ENCODE measurements at places on chromosomes 7 and 10. TPM values are rescaled to one million over a fixed set of nuclear protein-coding genes. Genes with fewer than 3 reads are reported as not detected.

DNA sequence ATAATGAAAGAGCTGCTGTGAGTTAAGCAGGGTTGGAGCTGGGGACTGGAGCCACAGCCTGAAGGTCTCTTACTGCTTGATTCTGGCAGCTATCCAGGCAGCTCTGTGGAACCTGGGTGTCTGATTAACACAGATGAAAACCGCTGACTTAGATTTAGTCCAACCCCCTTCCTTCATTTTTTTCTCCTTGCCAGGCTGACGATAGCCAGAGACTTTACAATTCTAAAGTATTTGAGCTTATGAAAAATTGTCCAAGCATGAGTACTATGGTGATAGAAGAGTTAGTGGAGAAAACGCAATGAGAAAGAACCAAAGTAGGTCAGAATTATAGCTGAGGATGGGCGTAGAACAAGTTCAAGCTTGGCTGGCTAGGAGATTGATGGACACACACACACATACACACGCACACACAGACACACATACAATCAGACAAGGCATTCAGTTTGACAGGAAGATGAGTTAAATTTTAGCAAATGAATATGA is 13.5 kb upstream of the GPR85 start:
- DNase-seq: no peak

DNA sequence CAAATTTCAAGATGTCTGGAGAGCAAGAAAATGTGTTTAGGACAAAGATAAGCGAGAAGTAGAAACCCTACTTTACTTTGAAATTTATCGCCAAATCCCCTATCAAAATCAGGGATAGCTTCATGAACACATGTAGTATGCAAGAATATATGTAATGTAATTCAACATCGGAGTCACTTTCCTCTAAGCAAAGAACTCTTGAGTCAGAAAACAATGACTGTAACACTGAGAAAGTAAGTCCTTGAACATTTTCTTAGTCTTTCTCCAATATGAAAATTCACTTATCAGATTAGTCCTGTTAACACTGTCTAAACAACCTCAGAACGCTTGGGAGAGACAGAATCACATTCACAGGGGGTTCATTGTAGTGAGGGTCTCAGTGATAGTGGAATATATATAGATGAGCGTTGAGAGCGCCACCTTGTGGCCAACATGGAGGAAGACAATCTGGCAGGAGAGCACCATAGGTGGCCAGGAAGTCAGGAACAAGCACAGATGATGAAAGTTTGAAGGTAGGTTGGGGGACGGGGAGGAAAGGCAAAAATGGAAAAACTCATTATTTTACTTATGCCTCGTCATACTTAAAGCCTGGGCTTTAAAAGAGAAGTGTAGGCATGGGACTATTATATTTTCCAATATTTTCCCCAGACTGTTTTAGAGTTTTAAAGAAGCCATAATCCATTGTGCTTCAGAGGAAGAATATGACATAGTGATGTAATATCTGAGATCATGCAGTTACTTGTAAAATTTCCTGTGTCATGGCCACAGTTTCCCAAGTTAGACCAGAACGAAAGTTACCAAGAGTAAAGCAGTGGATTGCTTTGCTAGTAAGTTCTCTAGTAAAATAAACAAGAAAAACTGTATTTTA is 115.5 kb upstream of the GNAI1 start:
- no peak for DNase-seq

DNA sequence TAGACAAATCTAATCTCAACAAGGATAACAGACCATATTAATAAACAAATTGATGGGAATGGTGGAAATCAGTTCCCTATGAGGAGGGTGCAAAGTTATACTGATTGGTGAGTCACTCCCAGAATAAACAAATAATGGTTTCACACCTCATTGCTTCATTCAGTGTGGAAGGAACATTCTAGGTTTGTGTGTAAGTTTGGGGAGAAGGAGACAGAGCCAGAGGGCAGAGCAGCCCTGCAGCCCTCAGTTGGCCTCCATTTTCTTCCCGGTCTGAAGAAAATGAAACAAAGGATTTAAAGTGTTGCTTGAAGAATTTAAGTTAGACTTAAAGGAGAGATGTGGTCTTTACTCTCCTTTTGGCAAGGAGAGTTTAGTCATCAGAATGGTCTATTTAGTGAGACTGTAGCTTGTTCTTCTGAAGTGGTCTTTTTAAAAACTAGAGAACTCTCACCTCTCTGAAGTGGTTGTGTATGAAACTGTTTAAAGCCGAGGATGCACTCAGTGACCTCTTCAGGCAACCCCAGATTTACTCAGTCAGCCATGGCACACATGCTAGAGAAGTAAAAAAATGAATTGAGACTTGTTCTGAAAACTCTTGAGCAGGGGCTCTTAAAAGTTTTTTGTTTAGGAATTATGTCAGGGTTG is 27.2 kb downstream of the IKZF1 start:
- no peak for DNase-seq

- DNase-seq: no peak
Measured at GRCh38 chr7:116277070-116277469, 66.7 kb downstream of the TES start.

DNA sequence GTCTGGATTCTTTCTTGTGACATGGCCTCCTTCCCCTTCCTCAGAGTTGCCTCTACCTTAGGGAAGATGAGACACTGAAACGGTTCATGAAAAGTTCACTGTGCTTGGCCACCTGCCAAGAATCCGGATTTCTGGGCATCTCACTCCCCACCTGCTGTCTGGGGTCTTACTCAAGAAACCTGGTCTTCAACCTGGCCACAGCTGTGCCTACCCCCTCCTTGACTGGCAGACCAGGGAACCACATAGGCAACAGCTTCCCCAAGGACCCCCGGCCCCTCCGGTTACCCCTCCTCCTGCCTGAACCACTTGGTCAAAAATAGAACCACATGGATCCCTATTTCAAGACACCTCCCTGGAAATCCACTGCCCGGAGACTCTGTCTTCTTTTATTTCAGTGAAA is 58.7 kb upstream of the NANOS1 start:
- DNase-seq: no peak

DNA sequence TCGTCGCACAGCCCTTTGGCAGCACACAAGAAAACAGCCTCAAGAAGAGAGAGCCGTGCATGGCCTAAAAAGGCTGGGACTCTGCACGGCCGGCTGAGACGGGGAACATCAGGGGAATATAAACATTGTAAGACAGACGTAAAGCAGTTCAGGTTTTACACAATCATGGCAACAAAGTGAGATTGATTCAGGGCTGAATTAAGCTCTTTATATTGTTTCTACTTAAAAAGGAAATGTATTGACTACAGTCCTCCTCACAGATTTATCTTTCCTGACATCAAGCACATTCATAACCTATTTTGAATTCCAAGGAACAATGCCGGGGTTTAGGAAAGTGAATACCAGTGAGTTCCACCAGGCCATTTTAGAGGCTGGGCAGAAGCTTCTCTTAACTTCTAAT is 25.2 kb downstream of the SORBS1 start:
- no peak for DNase-seq

EPO gene
- total RNA-seq: not detected

NAT16 gene
- total RNA-seq: not detected

WEE2 gene
- not detected for total RNA-seq

All from vagina (tissue), 2 donors.